ENCODE measurements at places on chromosomes 3 and 15. TPM values are rescaled to one million over a fixed set of nuclear protein-coding genes. Genes with fewer than 3 reads are reported as not detected.

The RPL35A gene
- total RNA-seq, result 563 TPM

The RUBCN gene
- total RNA-seq, result 41.0 TPM

The NLGN1 gene
- 18.3 TPM for total RNA-seq

The ZNF385D gene
- total RNA-seq, result 12.5 TPM

The GOLGA8S gene
- total RNA-seq, result 1.1 TPM

The TGM4 gene
- total RNA-seq, result not detected

The SUCNR1 gene
- total RNA-seq, result 0.22 TPM

- no peak for DNase-seq
Observed at GRCh38 chr3:124557-125179, 71.9 kb upstream of the CHL1 start.

DNA sequence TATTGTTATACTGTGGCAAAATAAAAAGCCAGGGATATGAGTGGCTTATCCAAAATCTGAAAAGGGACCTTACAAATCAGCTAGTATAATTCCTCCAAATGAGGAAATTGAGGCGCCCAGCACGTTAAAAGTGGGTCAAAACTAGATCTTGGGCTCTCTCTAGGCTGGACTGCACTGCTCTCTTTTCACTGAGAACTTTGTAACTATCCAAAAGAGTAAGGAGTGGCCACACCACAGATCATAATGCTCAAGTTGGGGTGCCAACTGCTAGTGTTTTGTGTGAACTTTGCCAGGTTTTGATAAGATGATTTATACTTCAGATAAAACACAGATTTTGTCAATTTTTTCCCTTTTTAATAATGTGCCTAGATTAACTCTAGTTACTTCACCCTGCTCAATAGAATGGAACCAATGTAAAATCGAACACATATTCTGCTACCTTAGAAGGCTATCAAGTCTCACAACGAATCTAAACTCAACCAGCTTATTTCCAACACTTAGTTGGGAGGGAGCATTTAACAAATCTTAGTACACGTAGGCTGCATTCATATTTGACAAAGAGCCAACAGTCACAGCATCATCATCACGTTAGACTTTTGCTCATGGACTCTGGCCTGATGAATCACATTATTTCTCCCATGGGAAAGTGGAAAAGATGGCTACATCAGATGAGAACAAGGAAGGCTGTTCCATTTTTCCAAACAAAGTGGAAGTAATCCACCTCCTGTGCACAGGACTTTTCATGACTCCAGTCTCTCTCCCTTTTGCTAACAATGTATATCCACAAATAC is 64.4 kb downstream of the ABI3BP start:
- DNase-seq, result no peak

DNA sequence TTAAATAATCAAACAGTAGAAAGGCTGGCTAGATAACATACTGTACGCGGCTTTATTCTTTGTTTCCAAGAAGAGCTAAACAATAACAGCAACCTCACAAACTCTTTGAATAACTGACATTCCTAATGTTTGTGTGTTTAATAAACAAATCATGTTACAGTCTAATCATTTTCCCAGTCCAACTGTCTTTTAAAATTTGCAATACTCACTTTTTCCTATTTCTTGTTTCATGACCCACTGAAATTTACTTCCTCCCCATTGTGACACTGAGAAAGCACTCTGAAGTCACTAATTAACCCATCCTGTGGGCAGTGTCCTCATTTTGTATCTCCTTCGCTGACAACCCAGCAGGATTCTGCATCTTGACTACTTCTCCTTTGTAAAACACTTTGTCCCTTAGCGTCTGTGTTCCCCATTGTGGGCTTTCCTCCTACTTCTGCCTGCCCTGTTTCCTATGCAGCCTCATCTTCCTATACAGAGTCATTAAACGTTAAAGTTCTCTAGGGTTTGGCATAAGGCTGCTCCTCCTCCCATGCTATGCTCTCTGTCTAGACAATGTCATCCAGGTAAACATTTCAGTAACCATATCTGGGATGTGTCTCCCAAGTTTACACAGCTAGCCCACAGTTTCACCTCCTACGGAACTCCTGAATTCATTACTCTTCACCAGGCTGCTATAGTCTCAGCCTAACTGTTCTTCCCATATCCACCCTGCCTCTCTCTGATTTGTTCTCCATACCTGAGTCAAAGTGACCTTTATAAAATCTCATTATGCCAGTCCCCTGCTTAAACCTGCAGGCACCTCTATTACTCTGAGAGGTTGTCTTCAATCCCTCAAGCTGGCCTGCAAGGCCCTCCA is 148.9 kb downstream of the GREM1 start:
- DNase-seq, result no peak

GRCh38 chr3:113002679-113003078 is 11.9 kb downstream of the GTPBP8 start:
- no peak for DNase-seq

DNA sequence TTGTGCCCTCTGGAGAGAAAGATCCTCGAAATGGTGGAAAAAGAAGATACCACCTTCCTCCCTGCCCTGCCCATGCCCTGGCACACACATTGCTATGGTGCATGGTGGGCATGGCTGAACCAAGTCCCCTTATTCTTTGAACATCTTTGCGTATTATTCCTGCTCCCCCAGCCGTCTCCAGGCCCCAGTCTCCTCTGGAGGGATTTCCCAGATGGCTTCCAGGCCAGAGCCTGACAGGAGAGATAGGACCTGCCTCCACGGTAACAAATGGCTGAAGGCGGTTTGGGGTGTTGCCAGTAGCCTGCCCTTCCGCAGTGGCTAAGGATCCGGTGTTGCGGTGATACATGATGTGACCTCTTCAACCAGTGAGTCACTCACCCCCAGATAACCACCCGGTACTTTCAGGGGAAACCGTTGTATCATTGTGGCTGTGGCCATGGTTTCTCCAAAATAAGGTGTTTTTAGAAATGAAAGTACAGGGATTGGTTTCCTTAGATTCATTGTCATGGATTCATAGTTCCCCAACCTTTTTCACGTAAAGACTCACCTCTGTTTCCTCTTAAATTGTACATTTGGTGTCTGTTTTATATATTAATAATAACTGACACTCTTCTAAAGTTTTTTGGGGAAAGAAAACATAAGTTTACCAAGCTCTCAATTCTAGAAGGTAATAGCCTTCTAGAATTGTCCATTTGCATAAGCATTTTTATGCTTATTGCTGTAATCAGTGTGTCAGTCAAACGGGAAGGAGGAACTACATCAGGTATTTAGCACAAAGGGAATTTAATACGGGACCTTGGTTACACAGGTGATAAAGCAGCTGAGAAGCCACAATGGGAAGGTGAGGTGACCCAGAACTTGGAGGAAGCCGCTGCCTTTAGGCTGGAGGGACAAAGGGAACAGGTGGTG is 25.9 kb downstream of the SMAD3 start:
- DNase-seq, result peak; percentile 85

- no peak for DNase-seq
Observed at GRCh38 chr15:88400591-88401250, 66.5 kb downstream of the MRPL46 start.

GRCh38 chr3:50189274-50189673 is 2.1 kb upstream of the GNAT1 start:
- no peak for DNase-seq

- DNase-seq, result no peak
Observed at GRCh38 chr3:149715247-149715646, 37.0 kb downstream of the COMMD2 start.

GRCh38 chr3:35291471-35292236 is 347.7 kb upstream of the ARPP21 start:
- DNase-seq, result no peak

DNA sequence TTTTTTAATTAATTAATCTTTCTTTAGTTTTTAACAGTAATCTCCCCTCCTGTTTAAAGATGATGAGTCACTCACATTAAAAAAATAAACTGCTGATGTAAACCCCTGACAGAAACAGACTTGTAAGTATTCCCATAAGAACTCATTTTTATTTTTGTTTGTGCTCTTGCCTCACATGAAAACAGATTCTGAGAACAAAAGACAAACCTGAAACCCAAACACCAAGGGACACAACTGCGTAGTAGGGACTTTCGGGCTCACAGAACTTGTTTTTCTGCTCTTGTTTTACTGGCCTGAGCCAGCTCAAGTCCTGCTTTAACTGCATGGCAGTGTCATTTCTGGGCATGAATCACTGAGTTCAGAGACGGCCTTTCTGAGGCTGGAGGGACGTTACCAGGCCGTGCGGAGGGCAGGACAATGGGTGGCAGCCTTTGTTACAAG is 600.8 kb downstream of the FOXP1 start:
- no peak for DNase-seq

DNA sequence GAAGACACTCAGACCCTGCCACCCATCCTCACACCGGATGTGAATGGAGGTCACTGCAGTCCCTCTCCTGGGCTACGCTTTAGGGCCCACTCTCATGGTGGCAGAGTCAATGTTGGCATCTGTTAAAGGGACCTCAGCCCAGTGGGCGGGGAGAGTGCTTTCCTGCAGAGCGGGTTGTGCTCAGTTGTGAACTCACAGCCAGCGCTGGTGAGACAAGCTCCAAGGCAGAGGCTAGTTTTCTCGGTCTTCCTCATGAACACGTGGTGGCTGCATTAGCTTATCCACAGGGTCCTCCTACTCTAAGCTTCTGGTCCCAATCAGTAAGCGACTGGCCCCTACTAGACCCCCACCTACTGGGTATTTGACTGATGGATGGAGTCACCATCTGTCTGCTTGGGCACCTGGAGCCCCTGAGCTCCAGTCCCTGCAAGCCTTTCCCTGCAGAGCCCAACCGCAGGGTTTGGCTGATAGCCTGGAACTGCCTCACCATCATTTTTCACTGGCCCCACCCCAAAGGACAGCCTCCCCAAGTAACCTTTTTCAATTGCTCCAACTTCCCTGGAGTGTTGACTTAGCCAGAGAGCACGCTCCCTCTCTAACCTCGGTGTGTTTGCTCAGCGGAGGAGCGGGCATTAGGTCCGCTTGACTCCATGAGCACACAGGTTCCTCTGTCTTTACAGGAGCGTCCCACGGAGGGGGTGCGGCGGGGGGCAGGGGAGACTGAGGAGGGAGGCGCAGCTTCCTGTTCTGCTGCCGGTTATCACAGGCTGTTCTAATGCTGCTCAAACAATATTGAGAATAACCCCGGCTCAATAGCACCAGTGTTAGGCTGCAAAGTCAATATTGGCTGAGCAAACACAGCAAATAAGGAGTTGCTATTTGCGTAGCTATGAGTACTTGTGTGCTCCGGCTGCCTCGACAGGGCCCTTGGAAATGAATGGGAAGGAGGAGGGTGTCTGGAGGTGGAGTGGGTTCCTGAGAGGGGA is 141.7 kb downstream of the RPLP1 start:
- DNase-seq, result no peak

DNA sequence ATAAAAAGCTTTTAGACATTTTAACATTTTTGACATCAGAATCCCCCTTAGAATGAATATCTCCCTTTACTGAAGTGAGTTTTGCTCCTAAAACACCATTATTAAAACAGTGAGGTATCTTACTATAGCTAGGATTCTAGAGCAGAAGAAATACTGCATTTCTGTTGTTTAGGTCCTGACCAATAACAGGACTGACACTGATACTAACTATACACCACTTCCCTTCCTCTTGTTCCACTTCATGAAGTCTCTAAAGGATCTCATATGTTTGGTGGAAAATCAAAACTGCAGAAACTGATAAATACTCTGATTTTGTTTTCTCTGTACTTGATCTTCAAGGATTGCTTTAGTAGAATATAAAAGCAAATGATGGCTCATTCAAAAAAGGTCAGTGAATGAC is 230.7 kb downstream of the SUCLG2 start:
- no peak for DNase-seq

DNA sequence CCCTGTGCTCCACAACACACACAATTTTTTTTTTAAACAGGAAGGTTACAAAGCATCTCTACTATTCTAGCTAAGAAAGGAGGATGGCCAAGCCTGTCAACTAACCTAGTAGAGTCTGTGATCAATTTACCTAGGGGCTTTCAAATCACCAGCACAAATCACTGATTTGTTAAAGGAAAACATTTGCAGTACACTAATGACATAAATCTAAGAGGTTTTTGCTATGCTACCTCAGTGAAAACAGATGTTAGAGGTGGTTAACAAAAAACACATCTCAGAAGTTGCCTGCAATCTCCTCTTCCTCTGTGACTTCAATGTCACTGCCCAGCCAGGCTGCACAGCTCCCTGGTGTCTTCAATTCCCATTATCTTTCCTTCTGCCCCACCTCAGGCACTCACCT is 72.0 kb downstream of the RAD18 start:
- DNase-seq, result no peak

- no peak for DNase-seq
Observed at GRCh38 chr3:127363171-127363570, 75.3 kb upstream of the PRR20G start.

GRCh38 chr3:193938613-193939012 is 197.3 kb upstream of the HES1 start:
- DNase-seq, result no peak

- DNase-seq, result no peak
Observed at GRCh38 chr3:138497851-138498250, 63.4 kb downstream of the ESYT3 start.

DNA sequence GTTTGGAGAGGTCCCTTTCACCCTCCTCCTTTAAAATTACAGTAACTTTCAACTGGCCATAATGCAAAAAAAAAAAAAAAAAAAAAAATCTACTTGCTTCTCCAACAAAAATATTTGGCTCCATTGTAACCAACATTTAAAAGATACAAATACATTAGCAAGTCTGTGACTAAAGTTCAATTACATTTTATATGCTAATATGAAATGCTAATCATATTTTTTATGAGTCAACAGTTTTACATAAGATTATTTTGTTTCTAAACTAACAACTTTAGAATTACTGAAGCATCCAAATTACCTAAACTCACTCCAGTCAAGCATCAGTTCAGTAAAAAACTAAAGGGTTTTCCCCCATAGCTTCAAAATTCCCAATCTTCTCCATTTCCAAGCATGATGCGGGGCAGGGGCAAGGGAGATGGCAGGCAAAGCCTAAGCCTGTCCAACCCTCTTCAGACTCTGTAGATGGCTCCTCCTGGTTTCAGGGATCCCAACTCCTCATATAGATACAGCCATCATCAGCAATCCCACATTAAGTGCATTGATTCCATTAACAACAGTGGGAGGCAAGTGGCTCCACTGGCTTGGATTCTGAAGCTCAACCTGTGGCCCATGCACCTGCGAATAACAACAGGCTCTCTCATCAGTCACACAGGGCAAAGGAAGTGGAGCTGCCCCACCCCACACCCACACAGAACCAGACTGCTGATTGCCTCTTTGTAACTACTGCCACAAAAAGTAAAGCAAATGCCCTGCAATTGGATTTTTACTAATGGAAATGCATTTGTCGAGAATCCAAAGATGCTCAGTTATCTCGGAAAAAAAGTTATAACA is 15.0 kb downstream of the SFMBT1 start:
- no peak for DNase-seq

DNA sequence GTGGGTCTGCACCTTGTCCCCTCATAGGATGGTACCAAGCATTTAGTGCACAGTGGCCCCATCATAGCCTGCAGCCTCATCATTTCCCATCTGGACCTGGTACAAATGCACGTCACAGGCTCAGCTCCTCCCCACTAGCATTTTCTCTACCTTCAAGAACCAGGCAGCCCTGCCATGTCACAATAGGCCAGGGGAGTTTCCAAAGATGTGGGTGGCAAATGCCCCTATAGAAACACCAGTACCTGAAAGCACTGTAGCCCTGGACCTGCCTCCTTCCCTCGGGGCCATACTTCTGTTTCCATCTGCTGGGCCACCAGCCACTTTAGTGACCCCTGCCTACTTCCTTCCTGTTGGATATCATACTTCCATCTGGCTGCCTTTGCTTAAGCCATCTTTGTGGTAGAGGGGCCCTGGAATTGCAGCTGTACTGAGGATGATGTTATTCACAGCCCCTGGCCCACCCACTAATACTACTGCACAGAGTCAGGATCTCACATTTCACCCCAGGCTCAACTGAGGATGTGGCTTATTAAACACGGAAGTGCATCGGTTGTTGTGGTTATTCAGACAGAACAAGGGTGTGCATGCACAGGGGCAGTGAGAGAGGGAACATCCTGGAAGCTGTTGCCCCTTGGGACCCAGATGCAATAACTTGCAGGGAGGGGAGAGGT is 3.8 kb downstream of the TCTA start:
- DNase-seq, result no peak
